ENCODE measurements at places on chromosomes 3 and 15. TPM values are rescaled to one million over a fixed set of nuclear protein-coding genes. Genes with fewer than 3 reads are reported as not detected.

ABHD10 gene
- polyA plus RNA-seq, result 47.0 TPM

ILDR1 gene
- 10.5 TPM for polyA plus RNA-seq

CFAP100 gene
- polyA plus RNA-seq, result 1.5 TPM

CCDC50 gene
- polyA plus RNA-seq, result 68.3 TPM

RBP2 gene
- polyA plus RNA-seq, result not detected

SLC24A5 gene
- 0.17 TPM for polyA plus RNA-seq

ACTRT3 gene
- 4.9 TPM for polyA plus RNA-seq

AP4E1 gene
- polyA plus RNA-seq, result 9.2 TPM

GRCh38 chr3:23650371-23651140, 155.2 kb upstream of the UBE2E1 start:
- no peak for DNase-seq

- DNase-seq, result no peak
Observed at GRCh38 chr15:83871808-83872559, 218.1 kb downstream of the ADAMTSL3 start.

GRCh38 chr3:52277972-52278509, 408 bp downstream of the WDR82 start:
- no peak for DNase-seq

GRCh38 chr3:62035402-62036057, 337.8 kb downstream of the FEZF2 start:
- DNase-seq, result no peak

DNA sequence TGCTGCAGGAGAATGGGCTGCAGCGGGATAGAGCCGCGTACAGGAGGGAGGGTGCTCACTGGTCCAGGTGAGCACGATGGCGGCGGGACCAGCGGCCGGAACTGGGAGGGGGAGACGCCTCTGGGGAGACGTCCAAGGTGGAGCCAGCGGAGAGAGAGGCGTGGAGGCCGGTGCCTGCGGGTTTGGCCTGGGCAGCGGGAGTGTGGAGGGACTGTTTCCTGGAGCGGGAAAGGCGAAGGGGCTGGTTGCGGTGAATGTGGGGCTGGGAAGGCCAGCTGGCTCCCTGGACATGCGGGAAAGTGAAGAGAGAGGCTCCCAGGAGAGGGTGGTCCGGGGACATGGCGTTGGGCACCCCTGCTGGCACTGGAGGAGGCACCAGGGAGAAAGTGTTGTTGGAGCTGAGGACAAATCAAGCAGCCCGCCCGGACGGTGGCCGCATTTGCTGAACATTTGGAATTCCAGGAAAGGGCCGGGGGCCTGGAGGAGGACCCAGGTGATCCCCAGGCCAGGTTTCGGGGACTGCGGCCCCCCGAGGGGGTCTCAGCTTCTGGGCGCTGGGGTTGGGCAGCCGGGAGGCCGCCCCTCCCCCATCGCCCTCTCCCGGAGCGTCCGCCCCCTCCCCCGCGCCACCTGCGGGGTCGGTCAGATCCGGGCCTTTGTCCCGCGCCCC, 34.3 kb downstream of the DNAJB8 start:
- no peak for DNase-seq

- DNase-seq, result no peak
Observed at GRCh38 chr3:69605867-69606266, 133.4 kb upstream of the MITF start.

GRCh38 chr15:77753281-77753873, 120.7 kb upstream of the LINGO1 start:
- peak; percentile 57 for DNase-seq

GRCh38 chr3:105745046-105745445, 123.8 kb downstream of the CBLB start:
- no peak for DNase-seq

- no peak for DNase-seq
Observed at GRCh38 chr15:76787273-76787672, 117.9 kb downstream of the SCAPER start.

GRCh38 chr15:36152936-36153335, 426.5 kb upstream of the CDIN1 start:
- DNase-seq, result no peak

- DNase-seq, result no peak
Observed at GRCh38 chr3:113825090-113825489, 13.5 kb upstream of the GRAMD1C start.

- DNase-seq, result no peak
Observed at GRCh38 chr3:189954733-189955665, 165.7 kb downstream of the P3H2 start.

DNA sequence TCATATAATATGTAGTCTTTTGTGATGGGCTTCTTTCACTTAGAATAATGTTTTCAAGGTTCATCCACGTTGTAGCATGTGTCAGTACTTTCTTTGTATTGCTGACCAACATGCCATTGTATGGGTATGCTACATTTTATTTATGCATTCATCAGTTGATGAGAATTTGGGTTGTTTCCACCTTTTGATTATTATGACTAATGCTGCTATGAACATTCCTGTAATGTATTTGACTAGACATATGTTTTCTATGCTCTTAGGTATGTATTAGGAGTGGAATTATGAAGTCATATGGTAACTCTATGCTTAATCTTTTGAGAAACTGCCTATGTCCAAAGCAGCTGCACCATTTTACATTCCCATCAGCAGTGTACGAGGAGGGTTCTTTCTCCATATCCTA, 3.2 kb upstream of the PODXL2 start:
- no peak for DNase-seq

GRCh38 chr3:125107861-125108567, 52.2 kb upstream of the HEG1 start:
- no peak for DNase-seq

DNA sequence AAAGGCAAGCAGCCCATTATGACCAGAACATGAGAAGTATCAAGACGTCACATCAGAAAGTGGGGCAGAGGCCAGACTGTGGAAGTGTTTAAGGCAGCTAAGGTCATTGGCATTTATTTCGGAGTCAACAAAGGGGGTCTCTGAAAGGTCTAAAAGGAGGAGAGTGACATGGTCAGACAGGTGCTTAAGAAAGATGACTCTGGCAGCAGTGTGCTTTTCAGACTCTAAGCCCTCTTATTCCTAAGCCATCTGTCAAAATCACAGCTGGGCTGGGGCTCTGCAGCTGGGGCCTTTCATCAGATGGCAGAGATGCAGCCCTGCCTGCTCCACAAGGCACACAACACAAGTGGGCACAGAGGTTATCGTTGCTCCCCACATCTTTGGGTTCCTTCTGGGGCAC, 14.0 kb downstream of the FBXL22 start:
- no peak for DNase-seq

DNA sequence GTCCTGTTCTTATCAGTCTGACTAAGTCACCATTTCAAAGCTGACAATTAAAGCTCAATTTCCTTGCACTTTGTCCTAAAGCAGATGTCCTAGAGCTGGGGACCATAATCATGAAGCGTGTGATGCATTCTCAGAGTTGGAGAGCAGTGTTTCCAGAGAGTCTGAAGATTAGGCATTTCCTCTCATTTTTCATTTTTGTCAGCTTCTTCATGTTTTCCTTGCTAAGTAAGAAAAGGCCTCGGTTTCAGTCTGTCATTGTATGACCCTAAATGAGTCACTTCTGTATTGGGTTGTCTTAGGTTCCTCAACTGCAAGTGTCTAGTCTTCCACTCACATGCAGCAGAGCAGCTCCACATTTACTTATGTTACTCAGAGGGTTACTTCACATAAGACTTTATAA, 257.2 kb upstream of the TPRG1 start:
- no peak for DNase-seq

DNA sequence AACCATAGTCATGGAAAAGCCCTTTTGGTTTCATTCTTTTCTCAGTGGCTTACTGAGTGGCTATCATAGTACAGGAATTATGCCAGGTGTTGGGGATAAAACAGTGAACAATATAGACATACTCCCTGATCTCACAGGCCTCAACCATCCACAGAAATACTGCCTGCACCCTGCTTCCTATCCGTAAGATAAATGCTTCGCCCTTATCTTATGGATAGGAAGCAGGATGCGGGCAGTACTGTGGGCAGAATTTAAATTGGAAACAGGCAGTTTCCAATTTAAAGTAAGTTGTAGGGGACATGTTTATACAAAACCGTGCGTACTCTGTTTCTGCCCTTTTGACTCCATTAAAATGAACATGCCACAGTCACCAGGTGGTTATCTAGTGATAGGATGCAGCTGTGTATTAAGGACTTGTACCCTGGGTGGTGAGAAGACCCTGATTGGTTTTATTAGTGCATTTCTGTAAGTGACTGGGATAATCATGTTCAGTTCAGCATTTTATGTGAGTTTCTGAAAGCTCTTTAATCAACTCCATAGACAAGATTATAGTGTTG, 141.8 kb upstream of the BHLHE40 start:
- no peak for DNase-seq

DNA sequence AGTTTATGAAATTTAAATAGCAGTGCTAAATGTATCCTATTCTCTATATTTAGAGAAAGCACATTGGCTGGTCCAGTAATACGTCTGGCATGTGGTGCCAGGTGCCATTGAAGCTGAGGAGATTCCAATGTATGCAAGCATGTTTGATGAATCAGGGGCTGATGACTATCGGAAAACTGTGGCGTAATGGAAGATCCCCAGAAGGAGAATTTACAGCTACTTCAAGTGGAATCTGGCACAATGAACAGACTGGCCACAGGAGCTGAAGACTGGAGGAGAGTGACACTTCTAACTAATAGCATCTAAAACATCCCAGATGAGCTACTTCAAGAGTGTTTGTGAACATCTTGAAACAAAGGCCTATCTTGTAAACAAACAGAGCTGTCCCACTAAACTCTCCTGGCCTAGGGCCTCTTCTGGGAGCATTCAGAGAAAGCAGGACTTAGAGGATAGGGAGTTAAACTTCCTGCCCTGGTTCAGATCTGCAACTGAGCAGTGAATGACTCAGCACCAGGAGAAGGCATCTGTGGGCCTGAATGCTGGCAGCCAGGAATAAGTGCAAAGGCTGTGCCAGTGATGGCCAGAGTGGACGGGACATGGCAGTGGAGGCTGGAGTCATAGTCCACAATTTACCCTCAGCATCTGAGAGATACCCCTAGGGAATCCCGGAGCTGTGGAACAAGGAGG, 15.2 kb upstream of the ACTC1 start:
- no peak for DNase-seq

DNA sequence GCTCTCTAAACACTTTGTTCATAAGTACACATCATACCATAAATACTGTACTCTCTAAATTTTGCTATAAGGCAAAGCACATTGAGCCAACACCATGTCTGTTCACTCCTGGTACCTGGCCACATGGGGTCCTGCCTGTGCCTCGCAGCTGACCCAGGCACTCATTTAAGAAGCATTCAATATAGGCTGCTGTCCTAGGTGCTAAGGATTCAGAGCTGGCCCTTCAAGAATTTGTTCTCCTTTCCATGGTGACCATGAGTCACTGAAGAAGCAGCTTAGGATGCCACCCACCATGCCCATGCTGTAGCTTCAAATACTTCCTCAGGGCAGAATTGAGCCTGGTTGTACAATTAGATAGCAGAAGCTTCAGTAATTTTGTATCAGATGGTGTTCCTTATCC, 119.2 kb upstream of the ZBED2 start:
- no peak for DNase-seq

- DNase-seq, result no peak
Observed at GRCh38 chr15:91222052-91222451, 122.0 kb downstream of the SV2B start.

- DNase-seq, result no peak
Observed at GRCh38 chr3:24199300-24199699, 254.2 kb downstream of the NR1D2 start.

- no peak for DNase-seq
Observed at GRCh38 chr3:13549623-13550422, 898 bp downstream of the FBLN2 start.

DNA sequence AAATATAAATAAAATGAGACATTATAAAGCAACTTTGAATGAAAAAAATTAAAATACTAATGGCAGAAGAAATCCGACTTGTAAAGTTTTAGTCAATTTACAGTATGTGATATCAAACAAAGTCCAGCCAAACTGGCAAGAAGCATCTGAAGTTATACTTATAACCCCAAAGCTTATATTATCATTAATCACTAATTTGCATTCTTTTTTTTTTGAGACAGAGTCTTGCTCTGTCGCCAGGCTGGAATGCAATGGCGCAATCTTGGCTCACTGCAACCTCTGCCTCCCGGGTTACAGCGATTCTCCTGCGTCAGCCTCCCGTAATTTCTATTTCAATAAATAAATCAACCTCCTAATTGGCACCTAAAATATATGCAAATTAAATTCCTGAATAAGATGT, 80.1 kb downstream of the AQR start:
- DNase-seq, result no peak

DNA sequence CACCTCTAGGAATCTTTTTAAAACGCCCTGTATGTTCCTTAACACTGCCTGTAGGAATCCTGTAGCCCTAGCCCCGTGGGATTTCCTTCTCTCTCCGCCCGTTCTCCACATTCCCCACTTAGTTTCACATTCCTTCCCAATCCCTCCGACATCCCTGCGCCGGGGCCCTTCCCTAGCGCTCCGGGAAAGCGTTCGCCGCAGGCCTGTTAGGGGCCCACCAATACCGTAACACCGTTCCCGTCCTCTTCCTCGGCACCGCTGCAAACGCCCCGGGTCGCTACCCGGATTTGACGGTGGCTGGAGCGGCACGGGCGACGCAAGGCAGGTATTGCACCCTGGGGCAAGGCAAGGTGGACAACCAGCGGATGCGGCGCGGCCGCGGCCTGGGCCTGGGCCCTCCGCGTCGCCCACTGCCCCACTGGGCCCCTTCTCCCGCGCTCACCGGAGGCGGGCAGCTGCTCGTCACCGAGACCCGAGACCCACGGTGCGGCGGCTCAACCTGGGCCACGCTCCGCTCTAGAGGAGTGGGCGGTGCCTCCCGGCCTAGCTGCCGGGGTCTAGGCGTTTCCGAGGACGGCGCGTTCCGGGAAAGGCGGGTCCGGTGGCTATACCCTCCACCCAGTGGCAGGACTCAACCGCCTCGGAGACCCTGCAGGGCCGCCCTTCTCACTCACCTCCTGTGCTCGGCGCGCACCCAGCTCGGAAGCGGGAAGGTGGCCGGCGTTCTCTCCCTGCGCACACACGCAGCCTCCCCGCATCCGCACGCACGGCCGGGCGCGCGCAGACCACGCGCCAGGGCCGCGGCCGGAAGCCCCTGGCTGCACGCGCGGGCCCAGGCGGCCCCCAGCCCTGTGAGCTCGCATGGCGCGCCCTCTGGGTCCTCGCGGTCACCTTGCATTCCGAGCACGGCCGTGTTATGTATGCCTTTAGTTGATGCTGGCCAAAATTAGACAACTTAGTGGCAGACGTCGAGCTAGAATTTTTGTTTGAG, at the start of gene B3GALNT1:
Gene B3GALNT1 (minus strand): TSS at position 789 of the 991 bp plus-strand sequence. CDS start 18,595 bp downstream, outside the sequence.
- DNase-seq, result peak; percentile 64

- no peak for DNase-seq
Observed at GRCh38 chr15:67812241-67812644, 13.1 kb upstream of the SKOR1 start.

GRCh38 chr3:168545591-168545990, 449.9 kb upstream of the GOLIM4 start:
- DNase-seq, result no peak
